CD8-positive, alpha-beta memory T cell (primary cell): ENCODE measurements at places on chromosomes 1 and 21. TPM values are rescaled to one million over a fixed set of nuclear protein-coding genes. Genes with fewer than 3 reads are reported as not detected.

Gene SHE
- not detected for total RNA-seq

Gene TRPM2
- 1.9 TPM for total RNA-seq

Gene DNAJC28
- total RNA-seq = 0.60 TPM

Gene CNIH4
- 45.7 TPM for total RNA-seq

Gene CLEC20A
- not detected for total RNA-seq

Gene CHI3L1
- not detected for total RNA-seq

DNA sequence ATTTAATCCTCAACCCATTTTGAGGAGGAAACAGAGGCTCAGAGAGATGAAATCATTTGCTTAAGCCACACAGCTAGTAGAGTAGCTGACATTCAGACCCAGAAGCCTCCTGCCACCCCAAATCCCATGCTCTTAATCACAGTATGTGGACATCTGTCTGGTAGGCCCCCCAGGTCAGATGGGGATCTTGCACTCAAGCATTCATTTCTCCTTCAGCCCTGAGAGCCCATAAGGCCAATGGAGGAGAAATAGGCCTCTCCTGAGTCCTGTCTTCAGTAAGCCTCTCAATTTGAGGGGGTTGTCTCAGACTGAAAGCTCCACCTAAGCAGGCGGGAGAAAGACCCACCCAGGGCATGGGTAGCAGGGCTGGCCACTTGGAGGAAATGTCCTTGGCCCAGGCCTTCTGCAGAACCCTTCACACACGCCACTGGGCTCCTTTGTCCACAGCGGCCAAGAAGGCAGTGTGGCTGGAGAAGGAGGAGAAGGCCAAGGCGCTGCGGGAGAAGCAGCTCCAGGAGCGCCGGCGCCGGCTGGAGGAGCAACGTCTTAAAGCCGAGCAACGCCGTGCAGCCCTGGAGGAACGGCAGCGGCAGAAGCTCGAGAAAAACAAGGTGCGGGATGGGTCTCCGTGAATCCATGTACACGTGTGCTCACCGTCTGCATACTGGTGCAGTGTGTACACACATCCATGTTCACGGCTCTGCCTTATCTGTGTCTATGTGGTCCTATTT lies 16.2 kb downstream of the MAP7D1 start:
- H3K27me3 ChIP-seq = no peaks in the 10 kb centered on the region
- H3K36me3 ChIP-seq = peaks cover 59% of the 10 kb centered on the region
- H3K4me1 ChIP-seq = peaks cover 6% of the 10 kb centered on the region
- DNase-seq = no peak
- H3K4me3 ChIP-seq = no peak overlapping the region
- H3K27ac ChIP-seq = no peak overlapping the region

GRCh38 chr1:204357551-204358490 lies 1.9 kb downstream of the PLEKHA6 start:
- H3K36me3 ChIP-seq = no peaks in the 10 kb centered on the region
- no peaks in the 10 kb centered on the region for H3K4me1 ChIP-seq
- no peak for DNase-seq
- H3K27ac ChIP-seq = no peak overlapping the region
- H3K4me3 ChIP-seq = no peak overlapping the region
- H3K27me3 ChIP-seq = peaks cover 3% of the 10 kb centered on the region

GRCh38 chr1:172916116-172916515 lies 134.6 kb downstream of the TNFSF18 start:
- no peak for DNase-seq
- H3K27ac ChIP-seq = no peak overlapping the region
- H3K27me3 ChIP-seq = no peaks in the 10 kb centered on the region
- H3K4me3 ChIP-seq = no peak overlapping the region
